Left ventricle myocardium superior (tissue), 1 donor: ENCODE measurements at places on chromosomes 3 and 15. TPM values are rescaled to one million over a fixed set of nuclear protein-coding genes. Genes with fewer than 3 reads are reported as not detected.

DNA sequence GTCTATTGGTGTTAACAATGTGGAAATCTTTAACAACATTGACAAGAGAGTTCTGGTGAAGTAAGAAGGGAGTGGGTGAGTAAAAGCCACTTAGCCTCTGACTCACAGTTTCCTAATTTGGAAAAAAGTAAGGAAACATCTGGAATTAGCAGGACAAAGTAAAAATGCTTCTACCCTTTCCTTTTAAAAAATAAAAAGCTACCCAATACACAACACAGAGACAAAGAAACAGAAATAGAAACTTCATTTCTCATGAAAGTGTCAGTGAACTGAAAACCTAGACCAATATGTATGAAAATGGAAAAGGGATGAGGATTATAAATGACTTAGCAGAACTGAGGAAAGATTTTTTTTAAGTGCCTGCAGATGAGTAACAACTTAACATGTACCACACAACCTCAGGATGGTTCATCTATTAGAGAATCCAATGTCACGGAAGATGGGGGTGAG, 65.4 kb downstream of the SSR3 start:
- no peak for DNase-seq

DNA sequence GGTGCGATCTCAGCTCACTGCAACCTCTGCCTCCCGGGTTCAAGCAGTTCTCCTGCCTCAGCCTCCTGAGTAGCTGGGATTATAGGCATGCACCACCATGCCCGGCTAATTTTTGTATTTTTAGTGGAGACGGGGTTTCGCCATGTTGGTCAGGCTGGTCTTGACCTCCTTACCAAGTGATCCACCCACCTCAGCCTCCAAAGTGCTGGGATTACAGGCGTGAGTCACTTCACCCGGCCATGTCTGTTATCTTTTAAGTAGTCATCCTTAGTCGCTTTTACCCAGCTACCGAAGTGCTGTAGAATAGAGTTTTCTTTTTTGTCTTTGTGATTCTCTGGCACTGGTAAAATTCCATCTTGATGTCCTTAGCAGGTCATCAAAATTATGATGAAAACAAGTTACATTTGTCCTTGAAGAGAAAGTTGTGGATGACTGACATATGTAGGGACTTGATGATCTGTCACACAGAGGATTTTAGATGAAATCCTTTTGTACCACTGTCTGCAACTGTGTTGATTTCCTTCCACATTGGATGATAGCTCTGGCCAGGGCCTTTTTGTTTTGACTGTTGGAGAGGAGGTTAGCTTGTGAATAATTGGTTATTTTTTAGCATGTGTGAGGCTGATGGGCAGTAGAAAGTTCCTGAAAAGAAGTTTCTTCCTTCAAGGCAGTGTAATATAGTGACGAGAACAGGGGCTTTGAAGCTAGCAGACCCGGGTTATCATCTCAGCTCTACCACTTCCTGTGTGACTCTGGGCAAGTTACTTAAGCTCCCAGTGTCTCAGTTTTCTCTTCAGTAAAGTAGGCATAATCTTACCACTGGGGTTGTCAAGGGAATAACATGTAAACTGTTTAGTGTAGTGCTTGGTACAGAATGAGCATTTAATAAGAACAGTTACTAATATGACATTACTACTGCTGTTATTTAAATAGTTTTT, 18.8 kb downstream of the ATG7 start:
- no peak for DNase-seq

- no peak for DNase-seq
Observed at GRCh38 chr3:50971487-50971924, 296.8 kb downstream of the DOCK3 start.

GRCh38 chr3:172073262-172073915, 34.0 kb downstream of the FNDC3B start:
- no peak for DNase-seq

DNA sequence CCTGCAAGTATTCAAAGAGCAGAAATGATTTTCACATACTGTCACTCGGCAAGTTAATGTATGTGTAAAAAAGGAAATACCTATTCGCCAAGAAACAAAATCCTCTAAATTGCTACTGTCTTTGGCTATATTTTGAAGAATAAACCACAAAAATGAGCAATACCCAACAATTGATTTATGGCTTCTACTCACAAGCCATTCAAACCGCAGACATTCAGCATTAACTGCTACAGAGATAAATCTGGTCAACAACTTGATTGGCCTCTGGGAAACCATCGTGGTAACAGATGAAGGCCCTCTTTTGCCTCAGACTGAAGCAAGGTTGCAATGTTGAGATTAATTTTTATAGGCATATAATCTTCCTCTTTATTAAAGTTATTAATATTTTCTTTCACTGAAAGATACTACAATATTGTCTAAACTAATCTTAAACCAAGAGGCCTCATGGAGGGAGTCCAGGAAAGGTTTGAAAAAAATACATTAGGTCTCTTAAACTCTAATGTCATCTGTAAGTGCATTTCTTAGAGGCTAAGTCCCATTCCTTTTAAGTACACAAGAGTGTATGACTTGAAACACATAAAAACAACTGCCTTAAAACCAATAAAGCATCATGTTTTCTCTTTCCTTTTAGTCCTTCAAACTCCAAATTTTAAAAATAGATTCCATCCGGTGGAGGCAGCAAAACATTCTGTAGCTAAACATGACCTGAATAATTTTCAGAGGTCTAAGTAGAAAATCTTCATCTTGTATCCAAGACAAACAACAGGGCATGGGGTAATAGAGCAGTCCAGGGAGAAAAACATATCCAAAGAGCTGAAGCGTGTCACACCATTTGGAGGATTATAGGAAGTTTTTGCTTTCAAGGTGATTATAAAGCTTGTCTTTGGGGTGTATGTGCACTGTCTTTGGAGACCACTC, 162.4 kb upstream of the TGFBR2 start:
- DNase-seq, result no peak

GRCh38 chr3:147630921-147631415, 221.8 kb downstream of the ZIC1 start:
- no peak for DNase-seq

DNA sequence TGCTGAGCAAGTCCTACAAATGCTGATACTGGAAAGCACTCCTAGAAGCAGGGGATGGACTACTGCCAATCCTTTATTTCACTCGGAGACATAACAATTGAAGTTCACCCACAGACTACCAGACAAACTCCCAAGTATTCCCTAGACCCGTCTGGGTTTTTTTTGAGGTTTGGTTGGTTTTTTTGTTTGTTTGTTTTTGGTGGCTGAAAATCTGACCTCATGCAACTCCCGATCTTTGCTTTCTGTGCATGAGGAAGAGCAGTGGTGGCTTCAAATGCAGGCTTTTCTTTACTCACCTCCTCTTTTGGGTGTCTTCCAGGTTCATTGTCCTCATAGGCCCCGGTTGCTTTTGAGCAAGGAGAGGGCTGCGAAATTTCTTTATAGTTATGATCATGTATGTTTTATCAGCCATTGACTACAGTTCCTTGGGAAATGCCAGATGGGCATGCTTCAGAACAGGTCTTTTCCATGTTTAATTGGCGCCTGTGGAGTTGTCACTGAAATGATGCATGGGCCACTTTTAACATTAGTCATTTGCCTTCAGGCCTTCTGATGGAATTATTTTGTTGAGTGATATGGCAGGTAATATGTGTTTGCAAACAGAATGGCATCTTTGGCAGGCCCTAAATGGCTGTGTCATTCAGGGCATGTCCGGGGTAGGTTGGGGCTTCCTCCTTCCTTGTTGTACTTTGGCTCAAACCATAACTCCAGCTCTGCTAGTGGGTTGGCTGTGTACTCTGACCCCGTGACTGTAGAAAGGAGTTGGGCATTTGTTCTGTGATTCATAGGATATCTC, 81.3 kb upstream of the ZBED2 start:
- DNase-seq, result no peak

DNA sequence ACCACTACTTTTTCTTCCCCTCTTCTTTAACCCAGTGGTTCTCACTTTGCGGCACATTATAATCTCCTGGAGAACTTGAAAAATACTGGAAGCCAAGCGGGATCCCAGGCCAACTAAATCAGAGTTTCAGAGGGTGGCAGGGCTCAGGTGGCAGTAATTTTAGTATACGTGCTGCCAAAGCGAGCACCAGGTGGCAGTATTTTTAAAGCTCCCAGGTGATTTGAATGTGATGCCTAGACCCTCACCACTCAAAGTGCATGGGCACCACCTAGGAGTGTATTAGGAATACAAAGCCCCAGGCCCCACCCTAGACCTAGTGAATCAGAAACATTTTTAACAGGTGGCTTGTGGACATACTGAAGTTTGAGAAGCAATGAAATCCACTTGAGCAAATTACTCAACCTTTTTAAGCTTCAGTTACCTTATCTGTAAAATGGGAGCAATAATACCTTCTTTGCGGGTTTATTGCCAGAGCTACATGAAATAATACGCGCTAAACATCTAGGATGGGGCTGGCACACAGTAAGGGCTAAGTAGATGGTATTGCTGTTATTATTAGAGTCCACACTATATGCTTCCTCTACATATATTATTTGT, 8.3 kb downstream of the B3GALNT1 start:
- DNase-seq, result no peak

Gene TM4SF18
- 11.6 TPM for total RNA-seq

- DNase-seq, result no peak
Observed at GRCh38 chr15:34719695-34720094, 35.1 kb downstream of the GJD2 start.

GRCh38 chr3:26449996-26450395, 172.6 kb upstream of the LRRC3B start:
- DNase-seq, result no peak

DNA sequence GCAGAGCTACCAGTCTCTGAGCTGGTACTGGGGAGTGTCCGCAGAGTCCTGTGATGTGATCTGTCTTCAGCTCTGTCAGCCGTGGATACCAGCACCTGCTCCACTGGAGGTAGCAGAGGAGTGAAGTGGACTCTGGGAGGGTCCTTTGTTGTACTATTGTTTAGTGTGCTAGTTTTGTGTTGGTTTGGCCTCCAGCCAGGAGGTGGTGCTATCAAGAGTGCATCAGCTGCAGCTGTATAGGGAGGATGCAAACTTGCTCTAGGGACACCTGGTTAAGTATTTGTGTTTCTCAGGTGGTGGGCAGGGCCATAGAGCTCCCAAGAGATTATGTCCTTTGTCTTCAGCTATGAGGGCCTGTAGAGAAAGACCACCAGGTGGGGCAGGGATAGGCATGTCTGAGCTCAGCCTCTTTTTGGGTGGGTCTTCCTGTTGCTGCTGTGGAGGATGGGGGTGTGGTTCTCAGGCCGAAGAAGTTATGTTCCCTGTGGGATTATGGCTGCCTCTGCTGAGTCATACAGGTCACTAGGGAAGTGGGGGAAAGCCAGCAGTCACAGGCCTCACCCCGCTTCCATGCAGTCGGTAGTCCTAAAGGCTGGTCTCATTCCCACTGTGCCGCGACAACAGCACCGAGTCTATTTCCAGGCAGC, 443.2 kb upstream of the TBL1XR1 start:
- no peak for DNase-seq
